Effector CD4-positive, alpha-beta T cell (primary cell): ENCODE measurements at places on chromosomes 16 and 17.

DNA sequence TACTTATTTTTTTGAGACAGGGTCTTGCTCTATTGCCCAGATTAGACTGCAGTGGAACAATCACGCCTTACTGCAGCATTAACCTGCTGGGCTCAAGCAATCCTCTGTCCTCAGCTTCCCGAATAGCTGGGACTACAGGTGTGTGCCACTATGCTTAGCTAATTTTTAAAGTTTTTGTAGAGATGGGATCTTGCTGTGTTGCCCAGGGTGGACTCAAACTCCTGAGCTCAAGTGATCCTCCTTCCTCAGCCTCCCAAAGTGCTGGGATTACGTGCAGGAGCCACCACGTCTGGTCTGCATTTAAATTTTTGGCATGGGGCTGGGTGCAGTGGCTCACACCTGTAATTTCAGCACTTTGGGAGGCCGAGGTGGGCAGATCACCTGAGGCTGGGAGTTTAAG, 41.0 kb upstream of the INTS2 start:
- no peak for DNase-seq

DNA sequence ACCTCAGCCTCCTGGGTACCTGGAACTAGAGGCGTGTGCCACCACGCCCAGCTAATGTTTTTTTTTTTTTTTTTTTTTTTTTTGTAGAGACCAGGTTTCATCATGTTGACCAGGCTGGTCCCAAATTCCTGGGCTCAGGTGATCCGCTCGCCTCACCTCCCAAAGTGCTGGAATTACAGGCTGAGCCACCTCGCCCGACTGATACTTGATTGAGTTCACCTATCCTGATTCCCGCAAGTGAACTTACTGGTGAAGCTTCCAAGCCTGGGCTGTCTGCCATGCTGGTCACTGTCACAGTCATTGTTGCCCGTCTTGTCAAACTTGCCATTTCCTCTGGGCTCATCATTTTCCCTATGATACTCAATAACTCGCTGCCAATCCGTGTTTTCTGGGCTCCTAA, 71.1 kb upstream of the MTMR4 start:
- no peak for DNase-seq

GRCh38 chr17:58532555-58532951, 18.1 kb upstream of the MTMR4 start:
- DNase-seq, result no peak

- DNase-seq, result no peak
Observed at GRCh38 chr17:288802-289356, 63.7 kb downstream of the RPH3AL start.

- no peak for DNase-seq
Observed at GRCh38 chr17:59093702-59094231, 12.9 kb downstream of the TRIM37 start.

GRCh38 chr16:20944861-20945574, 44.4 kb downstream of the LYRM1 start:
- DNase-seq, result no peak

- DNase-seq, result no peak
Observed at GRCh38 chr16:57434003-57434402, 13.2 kb downstream of the CIAPIN1 start.

- DNase-seq, result no peak
Observed at GRCh38 chr17:35577830-35578196, 558 bp downstream of the PEX12 start.

GRCh38 chr16:88812513-88813268, 963 bp upstream of the APRT start:
- DNase-seq, result no peak

DNA sequence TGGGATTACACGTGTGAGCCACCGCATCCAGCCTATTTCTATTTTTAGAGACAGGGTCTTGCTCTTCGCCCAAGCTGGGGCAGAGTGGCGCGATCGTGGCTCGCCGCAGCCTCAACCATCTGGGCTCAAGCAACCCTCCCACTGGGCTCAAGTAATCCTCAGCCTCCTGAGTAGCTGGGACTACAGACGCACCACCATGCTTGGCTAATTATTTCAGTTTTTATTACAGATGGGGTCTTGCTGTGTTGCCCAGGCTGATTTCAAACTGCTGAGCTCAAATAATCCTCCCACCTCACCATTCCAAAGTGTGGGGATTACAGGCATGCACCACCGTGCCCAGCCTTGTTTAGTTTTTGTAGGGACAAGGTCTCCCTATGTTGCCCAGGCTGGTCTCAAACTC, 53.8 kb downstream of the CCDC57 start:
- DNase-seq, result no peak
